T-helper 1 cell (primary cell): ENCODE measurements at places on chromosomes 7 and 10.

DNA sequence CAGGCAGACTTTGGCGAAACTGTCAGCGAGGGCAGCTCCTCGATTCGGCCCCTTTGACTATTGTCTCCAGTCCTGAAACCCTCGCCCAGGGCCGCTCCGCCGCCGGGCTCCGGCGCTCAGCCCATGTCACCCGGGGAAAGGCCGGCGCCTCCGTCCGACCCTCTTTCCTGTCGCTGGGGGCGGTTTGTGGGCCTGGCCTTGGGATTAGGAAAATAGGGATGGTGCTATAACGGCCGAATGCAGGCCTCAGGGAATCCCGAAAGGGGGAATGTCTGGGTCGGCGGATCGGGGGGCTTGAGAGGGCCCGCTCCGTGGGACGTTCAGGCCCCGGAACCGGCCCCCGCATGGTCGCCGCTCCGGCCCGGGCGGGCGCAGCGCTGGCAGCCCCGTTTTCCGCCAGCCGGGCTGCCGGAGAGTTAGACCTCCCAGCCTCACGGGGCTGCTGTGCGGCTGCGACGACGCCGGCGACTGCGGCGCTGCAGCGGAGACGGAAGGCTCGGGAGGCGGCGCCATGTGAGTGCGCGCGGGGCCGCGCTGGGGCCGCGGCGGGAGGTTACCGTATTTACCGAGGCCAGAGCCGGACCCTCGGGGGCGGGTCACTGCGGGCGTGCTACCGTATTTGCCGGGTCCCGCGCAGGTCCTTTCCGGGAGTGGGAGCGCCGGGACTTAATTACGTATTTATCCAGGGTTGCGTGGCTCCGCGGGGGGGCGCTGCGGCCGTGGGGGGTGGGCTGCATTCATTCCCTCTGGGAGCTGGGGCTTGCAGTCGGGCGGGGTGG lies 25.9 kb downstream of the ZNF775 start:
- DNase-seq: peak; percentile 62

DNA sequence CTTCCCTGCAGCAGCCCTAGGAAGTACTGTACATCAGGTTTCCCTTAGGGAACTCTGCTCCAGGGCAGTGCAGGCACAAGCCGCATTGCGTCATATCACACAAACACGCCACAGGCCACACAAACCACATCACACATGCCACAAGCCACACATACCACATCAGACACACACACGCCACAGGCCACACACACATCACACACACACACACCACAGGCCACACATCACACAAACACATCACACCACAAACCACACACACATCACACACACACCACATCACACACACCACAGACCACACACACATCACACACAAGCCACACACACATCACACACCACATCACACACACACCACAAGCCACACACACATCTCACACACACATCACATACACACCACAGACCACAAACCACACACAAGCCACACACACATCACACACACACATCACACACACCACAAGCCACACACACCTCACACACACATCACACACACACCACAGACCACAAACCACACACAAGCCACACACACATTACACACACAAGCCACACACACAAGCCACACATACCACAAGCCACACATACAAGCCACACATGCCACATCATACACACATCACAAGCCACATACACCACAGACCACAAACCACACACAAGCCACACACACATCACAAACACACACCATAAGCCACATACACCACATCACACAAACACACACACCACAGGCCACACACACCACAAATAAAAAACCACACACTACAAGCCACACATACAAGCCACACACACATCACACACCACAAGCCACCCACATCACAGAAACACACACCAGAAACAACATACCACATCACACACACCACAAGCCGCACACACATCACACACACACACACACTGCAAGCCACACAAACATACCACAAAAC lies 53.4 kb downstream of the TMEM209 start:
- peak; percentile 32 for DNase-seq

DNA sequence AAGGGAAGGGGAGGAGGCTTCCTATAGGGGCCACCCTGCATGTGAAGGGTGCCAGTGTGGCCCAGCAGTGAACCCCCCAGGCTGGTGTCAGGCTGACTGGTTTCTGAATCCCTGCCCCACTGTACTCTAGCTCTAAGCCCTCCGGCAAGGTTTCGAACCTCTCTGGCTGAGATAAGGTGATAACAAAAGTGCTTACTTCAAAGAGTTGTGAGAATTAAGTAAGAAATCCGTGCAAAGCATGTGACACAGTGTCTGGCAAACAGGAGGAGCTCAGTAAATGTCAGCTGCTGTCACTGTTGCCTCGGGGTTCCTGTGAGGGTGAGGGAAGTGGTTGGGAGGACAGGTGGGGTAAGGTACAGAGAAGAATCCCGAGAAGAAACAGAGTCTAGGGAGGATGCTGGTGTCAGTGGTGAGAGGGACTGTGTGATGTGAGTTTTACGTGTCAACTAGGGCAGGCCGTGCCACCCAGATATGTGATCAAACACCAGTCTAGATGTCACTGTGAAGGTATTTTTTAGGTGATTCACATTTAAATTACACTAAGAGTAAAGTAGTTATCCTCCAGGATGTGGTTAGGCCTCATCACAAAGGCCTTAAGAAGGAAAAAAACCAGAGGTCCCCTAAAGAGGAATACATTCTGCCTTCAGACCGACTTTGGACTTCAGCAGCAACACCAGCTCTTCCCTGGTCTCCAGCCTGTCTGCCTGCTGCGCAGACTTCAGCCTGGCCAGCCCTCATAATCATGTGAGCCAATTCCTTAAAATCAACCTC lies 64.4 kb downstream of the BPGM start:
- peak; percentile 47 for DNase-seq

DNA sequence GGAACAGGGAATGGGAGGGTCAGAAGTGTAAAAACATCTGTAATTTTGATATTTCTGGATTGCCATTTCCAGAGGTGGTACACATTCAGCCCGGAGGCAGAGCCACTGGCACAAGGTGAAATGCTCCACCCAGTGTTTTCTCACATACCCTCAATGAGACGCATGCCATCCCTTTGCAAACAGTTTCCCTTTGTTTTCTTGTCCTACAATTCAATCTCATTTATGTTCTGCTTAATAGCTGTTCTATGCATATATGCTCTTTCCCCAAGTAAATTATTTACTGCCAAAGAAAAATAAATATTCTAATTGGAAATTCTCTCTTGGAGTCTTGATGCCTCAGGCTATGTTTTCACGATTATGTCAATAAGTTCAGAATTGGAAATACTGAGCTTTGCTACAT lies 369.7 kb upstream of the AKR1E2 start:
- DNase-seq: no peak

DNA sequence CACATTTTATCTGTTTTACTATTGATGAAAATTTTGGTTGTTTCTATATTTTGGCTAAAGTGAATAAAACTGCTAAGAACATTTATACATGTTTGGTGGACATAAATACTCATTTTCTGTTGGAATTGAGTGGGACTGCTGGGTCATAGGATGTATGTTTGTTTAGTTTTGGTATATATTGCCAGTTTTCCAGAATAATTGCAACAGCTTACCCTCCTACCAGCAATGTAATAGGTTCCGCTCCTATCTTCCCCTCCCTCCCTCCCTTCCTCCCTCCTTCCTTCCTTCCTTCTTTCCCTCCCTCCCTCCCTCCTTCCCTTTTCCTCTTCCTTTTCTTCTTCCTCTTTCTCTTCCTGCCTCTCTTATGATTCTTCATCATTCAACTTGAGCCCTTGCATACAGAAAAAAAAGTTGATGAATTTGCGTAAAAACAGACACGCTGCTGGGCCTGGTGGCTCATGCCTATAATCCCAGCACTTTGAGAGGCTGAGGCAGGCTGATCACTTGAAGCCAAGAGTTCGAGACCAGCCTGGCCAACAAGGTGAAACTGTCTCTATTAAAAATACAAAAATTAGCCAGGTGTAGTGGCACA lies 23.5 kb downstream of the VKORC1L1 start:
- DNase-seq: no peak

DNA sequence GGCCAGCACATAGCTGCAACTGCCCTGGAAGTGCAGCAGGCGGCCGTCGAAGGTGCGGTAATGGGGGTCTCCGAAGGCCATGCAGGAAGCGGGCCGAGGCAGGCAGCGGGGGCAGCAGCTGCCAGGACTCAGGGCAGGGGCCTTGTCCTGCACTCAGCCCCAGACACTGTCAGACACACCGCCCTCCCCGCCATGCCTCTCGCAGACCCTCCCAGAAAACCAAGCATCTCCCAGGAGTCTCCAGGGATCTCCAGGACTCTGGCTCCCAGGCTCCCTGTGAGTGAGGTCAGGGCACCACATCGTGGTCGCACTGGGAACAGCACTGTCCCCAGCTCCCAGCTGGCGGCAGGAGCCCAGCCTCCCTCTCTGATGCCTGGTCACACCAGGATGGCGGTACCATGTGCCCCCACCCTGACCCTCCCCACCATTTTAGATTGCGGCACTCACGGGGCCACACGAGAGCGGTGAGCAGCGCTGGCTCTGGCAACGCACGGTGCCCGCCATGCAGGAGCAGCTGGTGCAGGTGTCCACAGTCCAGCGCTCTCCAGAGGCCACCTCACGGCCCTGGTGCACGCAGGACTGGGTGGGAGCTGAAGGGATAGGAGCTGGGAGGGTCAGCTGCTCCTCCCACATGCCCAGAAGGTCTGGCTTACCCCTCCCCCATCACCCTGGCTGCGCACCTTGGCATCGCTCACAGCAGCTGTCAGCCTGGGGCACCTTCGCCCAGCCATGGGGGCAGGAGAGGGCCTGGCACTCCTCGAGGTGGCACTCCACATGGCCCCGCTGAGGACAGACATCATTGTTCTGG lies 17.5 kb downstream of the ATP6V1F start:
- DNase-seq: no peak

GRCh38 chr7:51055039-51055840 lies 261.4 kb downstream of the COBL start:
- DNase-seq: no peak

DNA sequence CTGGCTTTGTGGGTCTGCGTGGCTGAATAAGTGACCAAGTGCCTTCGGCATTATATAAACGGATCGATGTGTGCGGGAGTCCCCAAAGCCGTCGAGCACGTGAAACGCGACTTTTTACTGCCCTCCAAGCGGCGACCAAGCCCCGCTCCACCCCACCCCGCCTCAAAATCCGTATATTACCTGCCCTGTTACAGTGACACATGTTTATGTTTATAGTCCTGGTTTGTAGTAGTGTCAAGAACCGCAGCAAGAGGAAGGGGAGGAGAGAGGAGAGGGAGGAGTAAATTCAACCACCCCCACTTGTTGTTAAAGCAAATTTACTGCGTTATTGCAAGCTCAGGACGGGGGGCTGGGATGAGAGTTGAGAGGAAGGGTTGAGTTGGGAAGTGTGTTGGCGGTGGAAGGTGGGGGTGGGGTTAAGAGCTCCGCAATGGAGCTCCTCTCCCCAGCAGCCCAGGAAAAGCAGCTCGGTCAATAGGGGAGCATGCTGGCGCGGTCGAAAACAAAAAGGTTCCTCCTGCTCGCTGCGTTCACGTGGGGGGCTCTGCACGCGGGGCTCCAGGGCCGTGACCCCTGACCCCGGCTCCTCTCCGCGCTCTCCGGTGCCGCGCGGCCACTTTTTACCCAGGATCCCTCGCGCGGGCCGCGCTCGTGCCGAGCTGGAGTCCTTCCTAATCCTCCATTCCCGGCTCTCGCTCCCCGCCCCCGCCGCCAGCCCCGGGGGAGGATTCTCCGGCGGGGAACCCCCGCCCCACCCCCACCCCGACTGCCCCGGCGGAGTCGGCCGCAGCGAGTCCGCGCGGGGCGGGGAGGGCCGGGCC lies at the start of gene SKIDA1:
TSS of gene SKIDA1 (minus strand) at position 316 of the 821 bp plus-strand sequence. CDS start 7,860 bp downstream, outside the sequence.
- DNase-seq: peak; percentile 43

- no peak for DNase-seq
Measured at GRCh38 chr7:48299580-48300169, 128.4 kb downstream of the ABCA13 start.

DNA sequence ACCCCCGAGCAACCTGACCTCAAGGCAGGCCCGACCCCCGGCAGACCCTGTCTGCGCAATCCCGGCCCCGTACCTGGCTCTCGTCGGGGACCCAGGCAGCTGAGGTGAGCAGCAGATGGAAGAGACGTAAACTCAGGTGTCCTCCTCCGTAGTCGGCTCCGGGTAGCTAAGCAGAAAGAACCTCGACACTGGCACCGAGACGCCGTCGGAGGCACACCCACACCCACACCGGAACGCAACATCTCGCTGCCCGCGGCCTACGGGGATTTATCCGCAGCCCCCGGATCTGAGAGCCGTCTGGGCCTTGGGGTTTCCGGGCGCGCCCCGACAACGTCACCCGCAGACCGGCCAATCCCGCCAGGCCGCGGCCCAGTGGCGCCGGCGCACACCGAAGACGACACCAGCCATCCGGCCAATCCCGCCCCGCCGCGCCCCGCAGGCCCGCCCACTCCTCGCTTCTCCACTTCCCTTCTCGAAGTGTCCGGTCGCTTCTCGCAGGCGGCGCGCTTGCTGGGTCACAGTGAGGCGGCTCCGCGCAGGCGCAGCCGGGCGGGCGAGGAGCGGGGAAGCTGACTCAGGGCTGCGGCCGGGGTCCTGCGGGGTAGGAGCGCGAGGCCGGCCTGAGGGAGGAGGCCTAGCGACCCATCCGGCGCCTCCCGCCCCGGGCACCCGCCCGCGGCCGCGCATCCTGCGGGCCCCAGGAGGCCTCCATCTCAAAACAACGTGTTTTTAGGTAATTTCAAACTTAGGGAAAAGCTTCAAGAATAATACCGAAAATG lies at the start of gene ZFAND2A:
TSS of gene ZFAND2A (minus strand) at position 306 of the 779 bp plus-strand sequence. CDS start 1,984 bp downstream, outside the sequence.
- DNase-seq: peak; percentile 98

- no peak for DNase-seq
Measured at GRCh38 chr10:21292763-21293517, 232.5 kb downstream of the SKIDA1 start.

DNA sequence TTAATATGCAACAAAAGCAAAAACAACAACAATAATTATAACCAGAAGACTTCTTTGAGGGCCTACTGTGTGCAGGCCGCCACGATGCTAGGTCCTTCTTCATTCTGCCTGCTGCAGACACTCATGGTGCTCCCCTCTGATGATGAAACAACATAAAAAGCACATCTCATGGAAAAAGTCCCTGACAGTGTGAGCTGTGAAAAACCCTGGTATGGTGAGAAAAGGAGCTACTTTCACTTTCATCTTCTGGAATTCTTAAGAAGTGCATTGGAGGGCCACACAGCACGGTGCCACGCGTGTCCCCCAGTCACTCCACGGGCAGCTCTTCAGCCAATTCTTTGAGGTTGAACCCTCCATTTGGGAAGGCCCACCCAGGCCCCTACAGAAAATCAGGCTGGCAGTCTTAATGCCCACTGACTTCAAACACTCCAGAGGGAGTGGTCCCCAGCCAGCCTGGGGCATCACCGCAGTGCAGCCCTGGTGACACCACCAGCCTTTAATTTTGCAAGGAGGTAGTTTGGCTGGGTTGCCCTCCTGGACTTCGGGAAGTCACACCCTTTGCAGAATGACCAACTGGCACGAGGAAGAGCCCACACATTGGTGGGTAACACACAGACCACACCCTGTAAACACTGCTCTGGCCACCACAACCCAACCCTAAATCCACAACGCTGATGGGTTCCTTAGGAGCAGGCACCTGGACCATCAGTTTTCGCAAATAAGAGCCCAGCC lies 7.7 kb downstream of the KCNMA1 start:
- no peak for DNase-seq

GRCh38 chr10:128963211-128964099 lies 503.6 kb upstream of the MGMT start:
- DNase-seq: no peak
